ENCODE measurements at places on chromosomes 1 and 21.

DNA sequence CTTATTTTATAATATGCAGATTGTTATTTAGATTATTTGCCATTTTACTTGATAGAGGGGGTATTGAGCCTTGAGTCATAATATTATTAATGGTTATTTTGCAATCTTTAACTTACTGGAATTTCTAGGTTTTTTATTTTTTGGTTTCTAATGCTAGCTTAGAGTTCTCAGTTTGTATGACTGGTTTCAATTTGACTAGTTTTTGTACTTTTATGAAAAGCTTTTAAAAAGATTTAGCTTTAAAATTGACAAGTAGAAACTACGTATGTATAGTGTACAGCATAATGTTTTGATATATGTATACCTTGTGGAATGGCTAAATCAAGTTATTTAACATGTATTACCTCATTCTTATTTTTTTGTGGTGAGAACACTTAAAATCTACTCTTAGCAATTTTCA lies 41.5 kb downstream of the CEP350 start:
- no peak for DNase-seq

DNA sequence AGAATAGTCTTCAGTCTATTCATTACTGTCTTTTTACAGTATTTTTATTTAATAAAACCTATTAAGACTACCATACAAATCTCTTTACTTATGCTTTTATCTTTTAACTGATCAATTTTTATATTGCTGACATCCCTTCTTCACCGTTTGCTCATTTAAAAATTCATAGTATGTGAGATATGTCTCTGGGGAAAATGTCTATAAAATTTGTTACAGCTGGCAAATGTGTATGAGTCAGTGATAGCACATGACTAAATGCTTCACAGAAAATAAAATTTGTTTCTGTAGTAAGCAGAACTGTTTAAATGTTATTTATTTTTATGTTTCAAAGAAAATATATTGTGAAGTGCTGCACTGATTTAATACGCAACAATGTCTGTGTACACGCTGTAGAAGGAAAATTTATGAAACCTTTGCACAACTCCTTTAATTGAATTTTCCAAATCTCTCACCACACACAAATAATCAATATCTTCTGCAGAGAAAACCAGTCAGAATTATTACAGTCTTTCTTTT lies 74.2 kb downstream of the ITGB3BP start:
- DNase-seq: no peak

DNA sequence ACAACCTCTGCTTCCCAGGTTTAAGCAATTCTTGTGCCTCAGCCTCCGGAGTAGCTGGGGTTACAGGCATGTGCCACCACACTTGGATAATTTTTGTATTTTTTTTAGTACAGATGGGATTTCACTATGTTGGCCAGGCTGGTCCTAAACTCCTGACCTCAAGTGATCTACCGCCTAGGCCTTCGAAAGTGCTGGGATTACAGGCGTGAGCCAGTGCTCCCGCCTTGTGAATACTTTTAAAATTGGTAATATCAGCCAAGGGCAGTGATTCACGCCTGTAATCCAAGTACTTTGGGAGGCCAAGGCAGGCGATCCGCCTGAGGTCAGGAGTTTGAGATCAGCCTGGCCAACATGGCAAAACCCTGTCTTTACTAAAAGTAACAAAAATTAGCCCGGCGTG lies 33.7 kb downstream of the ZYG11B start:
- no peak for DNase-seq

DNA sequence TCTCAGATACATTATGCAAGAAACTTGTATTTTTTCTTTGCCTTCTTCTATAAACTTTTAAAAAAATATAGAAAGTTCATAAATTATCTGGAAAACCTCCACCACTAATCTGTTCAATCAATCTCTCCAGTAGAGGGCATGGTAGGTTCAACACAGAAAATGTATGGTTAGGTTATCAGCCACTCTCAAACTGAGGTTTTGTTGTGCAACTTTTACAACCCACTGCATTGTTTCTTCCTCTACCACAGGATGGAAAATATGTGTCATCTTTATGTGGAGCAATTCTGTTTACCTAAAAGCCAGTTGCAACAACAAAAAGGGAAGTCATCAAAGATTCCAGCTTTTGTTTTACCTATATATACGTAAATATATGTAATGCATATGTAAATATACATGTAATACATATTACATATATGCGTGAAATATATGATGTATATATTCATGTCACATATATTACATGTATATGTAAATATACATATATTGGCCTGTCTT lies 3.0 kb upstream of the RGS2 start:
- DNase-seq: peak; percentile 61

DNA sequence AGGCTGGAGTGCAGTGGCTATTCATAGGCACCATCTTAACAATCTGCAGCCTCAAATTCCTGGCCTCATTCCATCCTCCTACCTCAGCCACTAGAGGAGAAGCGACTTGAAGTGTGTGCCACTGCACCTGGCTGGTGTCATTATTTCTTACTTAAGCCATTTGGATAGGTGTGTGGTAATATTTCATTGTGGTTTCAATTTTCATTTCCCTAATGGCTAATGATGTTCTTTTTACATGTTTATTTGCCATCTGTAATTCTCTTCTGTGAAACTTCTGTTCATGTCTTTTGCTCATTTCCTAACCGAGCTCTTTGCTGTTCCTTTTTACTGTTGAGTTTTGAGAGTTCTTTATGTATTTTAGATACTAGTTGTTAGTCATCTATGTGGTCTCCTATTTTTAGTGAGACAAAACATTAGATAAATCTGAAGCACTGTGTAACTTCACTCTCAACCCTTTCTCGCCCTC lies 66.8 kb downstream of the SLC27A3 start:
- DNase-seq: no peak

- DNase-seq: no peak
These were observed 66.6 kb downstream of the LRRC8C start for GRCh38 chr1:89699451-89699986.

GRCh38 chr1:236398538-236398937 lies 4.5 kb downstream of the EDARADD start:
- no peak for DNase-seq

DNA sequence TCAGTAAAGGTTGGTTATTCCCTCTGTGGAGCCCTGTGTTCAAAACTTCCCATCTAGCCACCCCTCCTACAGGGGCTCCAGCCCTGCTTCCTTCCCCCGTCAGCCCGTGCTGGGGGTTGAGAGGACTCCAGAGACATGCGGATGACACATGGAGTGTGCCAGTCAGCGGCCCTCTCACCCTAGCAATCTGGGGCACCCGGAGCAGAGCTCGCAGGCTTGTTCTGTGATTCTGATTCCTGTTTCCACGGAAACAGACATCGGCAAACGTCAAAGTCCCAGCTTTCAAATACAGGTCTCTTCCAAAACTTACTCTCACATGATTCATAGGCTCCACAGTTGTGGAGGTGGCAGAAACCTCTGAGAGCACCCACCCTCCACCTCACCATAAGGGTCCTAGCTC lies 9.8 kb upstream of the SSBP3 start:
- DNase-seq: no peak

DNA sequence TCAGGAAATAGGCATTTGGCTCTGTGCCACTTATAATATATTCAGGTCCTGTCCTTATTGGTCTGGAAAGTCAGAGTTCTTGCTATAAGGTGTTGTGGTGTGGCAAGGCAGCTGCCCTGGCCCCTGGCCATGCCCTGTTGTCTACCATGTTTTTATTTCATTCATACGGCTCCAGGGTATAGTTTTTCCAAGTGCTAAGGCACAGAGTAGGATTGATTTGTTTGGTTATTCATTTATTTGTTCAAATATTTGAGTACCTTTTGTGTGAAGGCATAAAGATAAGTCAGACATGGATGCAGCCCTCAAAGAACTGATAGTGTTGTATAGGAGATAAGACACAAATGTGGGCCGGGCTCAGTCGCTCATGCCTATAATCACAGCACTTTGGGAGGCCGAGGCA lies 10.1 kb downstream of the ZBTB8B start:
- DNase-seq: peak; percentile 46

- DNase-seq: no peak
These were observed 131.6 kb upstream of the CACNA1E start for GRCh38 chr1:181351740-181352139.

- DNase-seq: no peak
These were observed 17.9 kb downstream of the CD2 start for GRCh38 chr1:116771997-116772647.

DNA sequence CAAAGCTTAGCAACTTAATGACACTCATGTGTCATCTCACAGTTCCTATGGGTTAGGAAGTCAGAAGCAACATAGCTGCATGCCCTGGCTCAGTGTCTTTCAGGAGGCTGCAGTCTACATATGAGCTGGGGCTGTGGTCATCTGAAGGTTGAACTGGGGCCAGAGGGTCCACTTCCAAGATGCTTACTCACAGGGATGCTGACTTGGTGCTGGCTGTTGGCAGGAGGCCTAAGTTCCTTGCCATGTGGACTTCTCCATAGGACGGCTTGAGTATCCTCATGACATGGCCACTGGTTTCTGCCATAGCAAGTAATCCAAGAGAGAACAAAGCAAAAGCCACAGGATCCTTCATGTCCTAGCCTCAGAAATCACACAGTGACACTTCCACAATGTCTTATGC lies 12.1 kb upstream of the FAM43B start:
- DNase-seq: no peak

DNA sequence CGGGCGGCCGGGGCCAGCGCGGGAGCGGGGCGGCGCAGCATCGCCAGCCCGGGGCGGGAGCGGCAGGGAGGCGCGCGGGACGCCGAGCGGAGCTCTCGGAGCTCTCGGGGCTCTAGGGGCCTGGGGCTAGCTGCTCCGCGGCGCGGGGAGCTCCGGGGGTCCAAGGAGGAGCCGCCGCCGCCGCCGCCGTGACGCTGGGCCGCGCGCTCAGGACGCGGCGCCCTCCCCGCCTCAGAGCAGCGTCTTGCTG lies 147 bp downstream of the CLSTN1 start:
- DNase-seq: no peak

GRCh38 chr1:240562111-240562590 lies 49.8 kb downstream of the GREM2 start:
- no peak for DNase-seq

- DNase-seq: no peak
These were observed 81.2 kb upstream of the C1orf174 start for GRCh38 chr1:3981261-3981660.

DNA sequence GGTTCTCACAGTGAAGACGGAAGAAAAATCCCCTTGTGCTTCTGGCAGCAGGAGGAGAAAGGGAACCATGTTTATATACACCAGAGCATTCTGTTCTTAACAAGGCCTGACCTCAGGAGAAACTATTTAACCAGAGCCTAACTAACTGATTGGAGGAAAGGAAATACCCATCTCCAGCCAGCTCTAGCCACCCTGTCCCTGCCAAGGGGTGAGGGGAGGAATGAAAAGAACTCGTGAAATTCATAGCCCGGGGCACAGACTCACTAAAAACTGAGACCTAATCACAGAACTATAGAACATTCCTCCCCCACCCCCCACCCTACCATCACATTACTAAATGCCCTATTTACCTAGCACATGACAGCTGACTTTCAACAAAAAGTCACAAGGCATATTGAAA lies 65.0 kb downstream of the KCNH1 start:
- no peak for DNase-seq

DNA sequence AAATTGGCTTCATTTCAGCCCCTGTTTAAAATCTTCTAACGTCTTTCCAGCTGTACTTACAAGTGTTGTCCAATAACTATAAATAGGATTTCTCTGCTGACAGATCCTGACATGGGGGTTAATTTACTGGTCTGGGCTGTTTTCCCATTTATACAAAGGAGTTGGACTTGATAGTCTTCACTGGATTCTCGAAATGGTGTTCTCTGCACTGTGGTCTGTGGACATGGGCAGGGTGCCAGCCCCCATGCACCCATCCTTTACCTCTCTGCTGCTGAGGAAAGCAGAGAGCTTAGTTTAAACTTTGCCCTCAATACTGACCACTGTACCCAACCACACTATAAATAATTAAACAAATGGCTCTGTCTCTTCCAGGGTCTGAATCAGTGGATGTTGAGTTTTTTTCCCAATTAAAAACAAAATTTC lies 5.2 kb downstream of the DIO1 start:
- peak; percentile 56 for DNase-seq

DNA sequence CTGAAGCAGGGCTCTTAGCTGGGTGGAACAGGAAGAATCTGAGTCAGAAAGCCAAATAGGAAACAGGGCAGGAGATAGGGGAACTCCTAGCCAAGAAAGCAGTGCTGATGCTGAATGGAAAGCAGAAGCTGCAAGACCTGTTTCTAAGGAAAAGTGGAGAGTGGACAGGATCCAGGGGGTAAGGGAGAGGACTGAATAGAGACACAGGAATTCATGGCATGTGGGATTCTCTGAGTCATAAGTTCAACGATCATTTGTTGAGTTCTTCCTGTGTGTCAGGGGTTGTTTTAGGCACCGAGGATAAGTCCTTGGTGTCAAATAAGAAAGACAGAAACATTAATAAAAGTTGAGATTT lies 153.8 kb upstream of the FGGY start:
- DNase-seq: peak; percentile 56

GRCh38 chr1:9870572-9870971 lies 39.5 kb downstream of the CTNNBIP1 start:
- DNase-seq: no peak

DNA sequence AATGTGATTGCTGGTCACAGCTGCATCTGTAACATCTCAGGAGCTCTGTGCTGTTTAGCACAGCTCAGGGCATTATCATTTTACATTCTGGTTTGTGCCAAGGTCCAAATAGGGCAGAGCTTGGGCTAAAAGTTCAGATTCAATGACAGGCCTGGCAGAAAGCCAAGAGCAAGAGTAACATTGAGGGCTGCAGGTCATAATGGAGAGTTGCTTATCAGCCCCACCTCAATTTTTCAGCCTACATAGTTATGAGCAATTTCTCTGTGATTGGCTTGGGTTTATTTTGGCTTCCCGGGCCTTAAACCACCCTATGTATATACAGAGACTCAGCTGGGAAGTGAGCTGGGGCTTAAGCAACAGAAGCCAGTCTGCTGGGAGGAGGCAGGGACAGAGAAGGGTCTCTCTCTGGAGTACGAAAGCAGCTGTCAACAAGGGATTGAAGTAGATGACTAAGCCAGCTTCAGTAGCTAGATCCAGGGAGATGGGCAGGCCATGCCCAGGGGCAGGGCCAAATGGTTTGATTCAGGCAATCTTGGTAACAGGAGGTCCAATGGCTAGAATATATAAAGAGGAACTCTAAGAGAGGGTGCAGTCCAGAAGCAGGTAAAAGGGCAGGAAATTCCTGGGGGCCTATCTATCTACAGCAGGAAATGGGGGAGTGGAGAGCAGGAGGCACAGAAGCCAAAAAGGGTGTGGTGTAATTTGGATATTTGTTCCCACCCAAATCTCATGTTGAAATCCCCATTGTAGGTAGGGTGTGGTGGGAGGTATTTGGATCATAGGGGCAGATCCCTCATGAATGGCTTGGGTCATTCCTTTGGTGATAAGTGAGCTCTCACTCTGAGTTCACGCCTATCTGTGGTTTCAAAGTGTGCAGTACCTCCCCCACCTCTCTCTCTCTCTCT lies 49.0 kb downstream of the BRINP2 start:
- DNase-seq: no peak

All from body of pancreas (tissue), 4 donors.